Stimulated activated CD8-positive, alpha-beta memory T cell treated with anti-CD3 and anti-CD28 coated beads, Interleukin-7, amount 100 ng/mL, for 1 hour (primary cell): ENCODE measurements at places on chromosomes 7 and 10.

- no peak for DNase-seq
These were observed 149.0 kb downstream of the TNS3 start for GRCh38 chr7:47432671-47433563.

DNA sequence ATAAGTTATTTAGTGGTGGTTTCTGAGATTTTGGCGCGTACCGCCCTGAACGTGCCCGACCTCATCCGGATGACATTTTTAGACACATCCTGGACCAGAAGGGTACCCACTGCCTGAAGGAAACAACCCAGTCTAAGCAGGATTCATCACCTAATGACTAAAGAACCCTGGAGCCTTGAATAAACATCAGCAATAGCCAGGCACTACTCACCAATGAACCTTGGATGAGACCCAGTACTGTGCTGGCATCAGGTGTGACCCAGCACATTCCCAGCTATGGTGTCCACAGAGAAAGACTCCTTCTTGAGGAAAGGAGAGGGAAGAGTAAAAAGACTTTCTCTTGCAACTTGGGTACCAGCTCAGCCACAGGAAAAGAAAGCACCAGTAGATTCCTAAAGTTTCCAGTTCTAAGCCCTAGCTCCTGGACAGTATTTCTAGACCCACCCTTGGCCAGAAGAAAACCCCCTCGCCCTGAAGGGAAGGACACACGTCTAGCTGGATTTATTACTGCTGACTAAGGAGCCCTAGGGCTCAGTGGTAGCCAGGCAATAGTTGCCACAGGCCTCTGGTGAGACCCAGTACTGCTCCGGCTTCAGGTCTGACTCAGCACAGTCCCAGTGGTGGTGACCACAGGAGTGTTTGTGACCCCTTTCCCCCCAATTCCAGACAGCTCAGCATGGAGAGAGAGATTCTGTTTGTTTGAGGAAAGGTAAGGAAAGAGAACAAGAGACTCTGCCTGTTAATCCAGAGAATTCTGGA is 32.5 kb downstream of the ZNF277 start:
- no peak for DNase-seq

DNA sequence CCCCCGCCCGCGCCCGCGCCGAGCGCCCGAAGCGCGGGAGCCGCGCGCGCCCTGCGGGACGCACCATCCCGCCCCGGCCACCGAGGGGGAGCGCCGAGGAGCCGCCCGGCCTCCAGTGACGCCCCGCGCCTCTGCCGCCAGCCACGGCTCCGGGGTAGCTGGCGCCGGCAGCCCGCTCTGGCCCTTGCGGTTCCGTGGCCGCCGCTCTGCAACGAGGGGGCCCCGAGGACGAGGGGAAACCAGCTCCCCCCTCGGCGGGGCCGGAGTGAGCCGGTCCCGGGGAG is at the start of gene PAXIP1:
TSS of gene PAXIP1 (minus strand) at position 33 of the 284 bp plus-strand sequence. CDS start 195 bp downstream, outside the sequence.
- DNase-seq = no peak

DNA sequence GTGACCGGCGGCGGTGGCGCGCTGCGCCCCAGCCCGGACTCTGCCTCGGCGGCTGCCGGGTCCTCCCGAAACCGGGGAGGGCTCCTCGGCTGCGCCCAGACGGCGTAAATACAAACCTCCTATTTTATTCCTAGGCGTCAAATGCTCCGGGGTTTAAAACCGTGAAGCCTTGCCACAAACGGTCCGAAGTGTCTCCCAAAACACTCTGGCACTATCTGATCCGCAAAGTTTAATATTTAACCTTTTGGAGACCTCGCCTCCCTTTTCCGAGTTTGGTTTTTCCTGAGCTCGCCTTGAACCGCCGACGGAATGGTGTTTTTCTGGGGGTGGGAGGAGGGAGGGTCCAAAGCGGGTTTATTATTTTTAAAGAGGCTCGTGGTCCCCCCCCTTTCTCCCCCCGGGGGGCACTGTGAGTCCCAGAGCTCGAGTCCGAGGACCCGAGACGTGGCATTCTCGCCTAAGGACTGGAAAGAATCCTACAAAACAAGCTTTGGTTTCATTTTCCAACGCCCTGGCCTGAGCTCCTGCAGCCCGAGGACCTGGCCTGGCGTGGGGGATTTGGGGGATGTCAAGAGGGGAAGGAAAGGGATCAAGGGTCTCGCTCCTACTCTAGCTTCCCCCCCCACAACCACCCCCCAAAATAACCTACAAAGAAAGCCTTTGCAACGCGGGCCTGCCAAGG is 1.8 kb downstream of the TNRC18 start:
- DNase-seq = no peak

DNA sequence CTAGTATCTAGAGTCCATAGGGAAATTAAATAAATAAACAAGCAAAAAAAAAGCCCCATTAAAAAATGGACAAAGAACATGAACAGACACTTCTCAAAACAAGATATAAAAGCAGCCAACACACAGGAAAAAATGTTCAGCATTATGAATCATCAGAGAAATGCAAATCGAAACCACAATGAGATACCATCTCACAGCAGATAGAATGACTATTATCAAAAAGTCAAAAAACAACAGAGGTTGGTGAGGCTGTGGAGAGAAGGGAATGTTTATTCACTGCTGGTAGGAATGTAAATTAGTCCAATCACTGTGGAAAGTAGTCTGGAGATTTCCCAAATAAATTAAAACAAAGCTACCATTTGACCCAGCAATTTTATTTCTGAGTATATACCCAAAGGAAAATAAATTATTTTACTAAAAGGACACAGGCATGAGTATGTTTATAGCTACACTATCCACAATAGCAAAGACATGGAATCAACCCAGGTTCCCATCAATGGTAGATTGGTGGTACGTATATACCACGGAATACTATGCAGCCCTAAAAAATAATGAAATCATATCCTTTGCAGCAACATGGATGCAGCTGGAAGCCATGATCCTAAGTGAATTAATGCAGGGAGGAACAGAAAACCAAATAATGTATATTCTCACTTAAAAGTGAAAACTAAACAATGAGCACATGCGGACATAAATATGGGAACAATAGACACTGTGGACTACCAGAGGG is 366.5 kb upstream of the SEMA3C start:
- DNase-seq = no peak

DNA sequence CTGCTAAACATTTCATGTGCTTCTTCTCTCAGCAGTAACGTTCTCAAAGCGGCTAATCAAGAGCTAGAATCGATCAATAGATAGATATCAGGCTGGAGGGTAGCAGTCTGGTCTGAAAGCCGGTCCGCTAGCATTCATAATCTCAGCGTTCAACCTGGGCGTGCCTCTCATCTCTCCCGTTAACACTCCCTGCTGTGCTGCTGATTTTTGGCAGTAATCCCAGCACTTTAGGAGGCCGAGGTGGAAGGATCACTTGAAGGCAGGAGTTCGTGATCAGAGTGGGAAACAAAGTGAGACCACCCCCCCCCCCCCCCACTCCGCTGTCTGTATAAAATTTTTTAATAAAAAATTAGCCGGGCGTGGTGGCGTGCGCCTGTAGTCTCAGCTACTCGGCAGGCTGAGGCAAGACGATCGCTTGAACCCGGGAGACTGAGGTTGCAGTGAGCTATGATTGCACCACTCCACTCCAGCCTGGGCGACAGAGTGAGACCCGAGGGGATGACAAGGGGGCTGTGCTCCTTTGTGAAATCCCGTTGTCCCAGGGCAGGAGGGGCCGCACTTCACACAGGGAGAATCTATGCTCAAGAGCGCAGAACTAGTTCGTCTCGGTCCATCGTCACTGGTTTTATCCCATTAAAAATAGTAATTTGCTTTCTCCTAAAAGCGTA is 624 bp upstream of the CEP55 start:
- DNase-seq = no peak

- DNase-seq = no peak
These were observed 87.1 kb downstream of the SLC16A9 start for GRCh38 chr10:59622320-59623132.

DNA sequence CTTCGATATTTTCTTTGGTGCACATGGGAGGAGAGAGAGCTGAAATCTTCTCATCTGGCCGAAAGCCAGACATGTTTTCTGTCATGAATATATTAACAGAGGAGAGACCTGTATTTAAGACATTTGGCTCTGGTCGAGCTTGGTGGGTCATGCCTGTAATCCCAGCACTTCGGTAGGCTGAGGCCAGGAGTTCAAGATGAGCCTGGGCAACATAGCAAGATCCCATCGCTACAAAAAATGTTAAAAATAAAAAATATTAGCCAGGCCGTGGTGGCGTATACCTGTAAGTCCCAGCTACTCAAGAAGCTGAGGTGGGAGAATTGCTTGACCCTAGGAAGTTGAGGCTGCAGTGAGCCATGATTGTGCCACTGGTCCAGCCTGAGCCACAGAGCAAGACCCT is 21.9 kb upstream of the GATA3 start:
- DNase-seq = no peak

- no peak for DNase-seq
These were observed 880 bp upstream of the MGAM2 start for GRCh38 chr7:142110638-142111037.

- DNase-seq = no peak
These were observed 1.8 kb upstream of the CCDC6 start for GRCh38 chr10:59907918-59908807.

DNA sequence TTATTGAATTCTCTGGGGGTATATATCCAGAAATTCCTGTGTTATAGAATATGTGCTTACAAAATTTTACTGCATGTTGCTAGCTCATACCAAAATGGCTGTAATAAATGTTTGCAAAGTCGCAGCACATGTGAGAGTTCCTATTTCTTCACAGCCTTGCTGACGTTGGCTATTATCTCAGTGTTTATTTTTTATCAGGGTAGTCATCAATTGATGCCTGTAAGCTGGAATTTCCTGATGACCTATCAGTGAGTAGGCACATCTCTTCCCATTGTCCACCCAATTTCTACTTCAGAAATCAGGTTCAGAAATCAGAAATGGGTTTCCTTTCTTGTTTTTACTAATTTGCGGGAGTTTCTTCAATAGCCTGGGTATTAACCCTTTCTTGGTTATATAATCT is 268.1 kb upstream of the FZD8 start:
- no peak for DNase-seq

DNA sequence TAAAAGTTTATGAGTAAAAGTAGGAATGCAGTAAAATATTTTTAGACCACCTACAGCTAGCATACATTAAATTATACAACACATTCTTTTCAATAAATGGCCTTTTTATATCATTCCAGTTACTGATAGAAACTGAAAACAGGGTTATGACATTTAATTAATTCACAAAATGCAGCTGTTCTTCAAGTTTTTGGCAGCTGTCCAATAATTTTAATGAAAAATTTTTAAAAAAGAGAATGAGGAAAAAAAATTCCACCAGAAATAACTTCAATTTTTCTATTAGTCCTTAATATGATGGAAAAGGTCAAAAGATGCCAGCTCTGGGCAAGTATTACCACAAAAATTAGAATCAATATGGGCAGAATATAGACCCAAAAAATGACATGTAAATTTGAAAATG is 11.9 kb upstream of the LRRC72 start:
- DNase-seq = no peak

DNA sequence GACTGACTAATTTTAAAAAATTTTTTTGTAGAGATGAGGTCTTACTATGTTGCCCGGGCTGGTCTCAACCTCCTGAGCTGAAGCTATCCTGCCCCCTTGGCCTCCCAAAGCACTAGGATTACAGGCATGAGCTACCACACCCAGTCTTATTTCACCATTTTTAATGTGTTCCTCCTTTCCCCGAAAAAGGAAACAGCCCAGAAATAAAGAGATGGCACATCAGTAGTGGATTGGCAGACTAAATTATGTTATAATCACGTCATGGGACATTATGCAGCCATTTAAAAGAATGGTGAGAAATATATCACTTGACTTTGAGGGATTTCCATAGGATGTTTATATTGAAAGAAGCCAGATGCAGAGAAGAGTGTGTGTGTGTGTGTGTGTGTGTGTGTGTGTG is 40.5 kb downstream of the CAPZA2 start:
- no peak for DNase-seq
